CD4-positive, alpha-beta T cell treated with Interleukin-10 for 1 hour (primary cell): ENCODE measurements at places on chromosomes 2 and 18.

DNA sequence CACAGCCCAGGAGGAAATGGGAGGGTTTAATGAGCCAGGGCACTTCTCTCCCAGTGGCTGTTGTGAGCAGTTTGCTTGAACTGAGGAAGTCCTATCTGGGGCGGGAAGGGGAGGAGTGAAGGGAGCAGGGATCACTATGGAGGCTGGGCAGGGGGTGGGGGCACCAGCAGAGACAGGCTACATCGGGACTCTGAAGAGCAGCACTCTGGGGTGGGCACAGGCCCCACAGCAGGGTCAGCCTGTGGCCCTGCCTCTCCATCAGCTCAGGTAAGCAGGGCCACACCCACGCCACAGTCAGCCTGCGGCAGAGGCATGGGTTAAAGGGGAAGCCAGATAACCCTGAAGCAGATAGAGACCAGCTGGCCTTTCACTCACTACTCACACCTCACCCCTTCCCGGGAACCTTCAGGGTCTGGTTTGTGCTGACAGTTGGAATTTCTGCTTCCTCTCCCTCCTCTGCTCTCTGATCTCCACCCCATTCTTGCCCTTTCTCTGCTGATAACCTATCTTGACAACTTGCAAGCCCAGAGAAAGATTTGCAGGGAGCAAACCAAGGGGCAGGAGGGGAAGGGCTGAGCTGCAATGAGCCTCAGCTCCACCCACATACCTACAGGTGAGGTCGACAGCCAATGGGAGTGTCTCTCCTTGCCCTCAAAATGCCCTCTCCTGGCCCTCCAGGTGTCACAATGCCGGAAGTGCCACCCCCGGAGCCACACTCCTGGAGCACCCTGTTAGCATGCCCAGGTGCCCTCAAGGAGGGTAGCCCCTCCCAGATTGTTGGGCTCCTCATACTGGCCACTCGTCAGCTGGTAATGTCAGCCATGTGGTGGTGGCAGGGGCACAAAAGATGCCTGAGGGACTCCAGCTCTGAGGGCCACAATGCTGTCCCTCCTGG lies 3.7 kb downstream of the SIGLEC15 start:
- DNase-seq: no peak

GRCh38 chr2:101255501-101255900 lies 2.8 kb downstream of the CNOT11 start:
- no peak for DNase-seq

DNA sequence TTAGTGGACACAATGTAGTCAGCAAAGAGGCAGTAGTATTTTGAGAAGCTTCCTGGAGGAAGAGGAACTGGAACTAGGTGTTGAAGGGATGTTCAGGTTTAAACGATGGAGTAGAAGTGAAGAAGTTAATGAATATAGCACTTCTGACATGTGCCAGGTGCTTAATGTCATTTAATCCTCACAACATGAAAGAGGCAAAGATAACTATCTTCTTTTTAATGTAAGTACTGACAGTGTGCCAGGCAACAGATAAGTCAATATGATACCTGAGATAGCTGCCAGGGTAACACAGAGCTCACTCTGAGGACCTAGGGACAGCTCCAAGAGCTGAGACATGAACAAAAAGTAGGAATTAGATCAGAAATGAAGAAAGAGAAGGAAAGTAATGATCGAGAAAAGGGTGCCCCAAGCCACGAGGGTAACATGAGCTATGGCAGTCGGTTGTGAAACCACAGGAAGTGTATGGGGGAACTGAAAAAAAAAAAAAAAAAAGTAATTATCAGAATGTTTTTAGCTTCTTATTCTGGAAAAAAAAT lies 140.7 kb downstream of the RNF144A start:
- DNase-seq: peak; percentile 27

DNA sequence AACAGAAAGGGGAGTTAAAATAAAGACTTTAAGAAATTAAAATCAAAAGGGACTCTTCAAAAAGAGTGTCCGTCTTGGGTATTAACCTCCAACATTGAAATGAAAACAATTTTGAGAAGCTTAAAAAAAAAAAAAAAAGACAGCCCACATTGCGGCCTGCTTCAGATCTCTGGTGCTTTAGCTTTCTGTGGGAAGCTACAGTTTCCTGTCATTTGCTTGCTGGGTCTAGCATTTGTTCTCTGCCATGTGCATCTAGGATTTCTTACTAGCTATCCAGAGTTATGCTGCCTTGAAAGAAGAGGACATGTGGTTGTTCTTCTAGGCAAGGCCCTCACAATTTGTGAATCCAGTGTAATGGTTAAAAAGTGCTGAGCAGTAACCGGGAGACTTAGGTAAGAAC lies 375.3 kb downstream of the SLC4A3 start:
- DNase-seq: no peak
